ENCODE measurements at places on chromosomes 7 and 10.

GRCh38 chr10:70816220-70816894 lies 609 bp downstream of the SGPL1 start:
- DNase-seq: peak; percentile 82

GRCh38 chr10:90308223-90308622 lies 549.6 kb downstream of the HTR7 start:
- no peak for DNase-seq

- peak; percentile 14 for DNase-seq
Measured at GRCh38 chr10:7817576-7817975, 729 bp upstream of the TAF3 start.

GRCh38 chr10:72085166-72085565 lies 3.2 kb downstream of the SPOCK2 start:
- no peak for DNase-seq

DNA sequence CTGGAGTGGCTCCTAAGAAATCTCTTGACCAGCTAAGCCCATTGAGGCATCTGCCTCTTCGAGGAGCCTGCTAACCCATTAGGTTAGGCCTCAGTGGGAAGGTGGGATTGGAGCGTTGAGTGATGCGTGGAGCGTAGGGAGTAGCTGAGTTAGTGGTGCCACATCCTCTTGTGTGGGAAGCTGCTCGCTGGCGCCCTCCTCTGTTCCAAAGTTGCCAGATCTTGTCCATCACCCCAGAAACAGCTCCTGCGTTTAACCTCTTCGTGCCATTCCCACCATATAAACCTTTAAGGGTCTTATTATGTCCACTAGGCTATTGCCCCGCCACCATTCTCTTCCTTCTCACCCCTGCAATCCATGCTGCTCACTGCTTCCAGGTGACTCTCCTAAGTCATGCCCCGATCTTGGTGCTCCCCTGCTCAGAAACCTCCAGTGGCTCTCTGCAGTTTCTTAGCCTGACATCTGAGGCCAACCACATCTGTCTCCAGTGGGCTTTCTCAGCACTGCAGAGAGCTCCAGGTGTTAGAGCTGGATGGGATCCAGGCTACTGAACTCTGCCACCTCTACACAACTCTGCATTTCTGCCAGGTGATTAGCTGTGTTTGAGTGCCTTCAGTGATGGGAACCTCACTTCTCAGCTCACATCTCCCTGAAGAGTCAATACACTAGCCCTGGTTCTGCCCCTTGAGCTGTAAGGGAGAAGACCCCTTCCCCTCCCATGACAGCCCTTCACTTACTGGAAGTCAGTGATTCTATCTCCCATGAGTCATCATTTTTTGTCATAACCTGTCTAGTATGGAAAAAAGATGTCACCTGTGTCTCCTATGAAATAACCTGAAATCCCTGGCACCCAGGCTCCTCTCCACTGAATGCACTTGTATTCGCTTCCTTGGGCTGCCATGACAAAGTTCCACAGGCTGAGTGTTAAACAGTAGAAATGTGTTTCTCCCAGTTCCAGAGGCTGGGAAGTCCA lies 65.0 kb upstream of the FGFR2 start:
- peak; percentile 79 for DNase-seq
